ENCODE measurements at places on chromosomes 16 and 17. TPM values are rescaled to one million over a fixed set of nuclear protein-coding genes. Genes with fewer than 3 reads are reported as not detected.
A peak's percentile ranks its signal among the peaks of the same experiment; 100 is the strongest.

DNA sequence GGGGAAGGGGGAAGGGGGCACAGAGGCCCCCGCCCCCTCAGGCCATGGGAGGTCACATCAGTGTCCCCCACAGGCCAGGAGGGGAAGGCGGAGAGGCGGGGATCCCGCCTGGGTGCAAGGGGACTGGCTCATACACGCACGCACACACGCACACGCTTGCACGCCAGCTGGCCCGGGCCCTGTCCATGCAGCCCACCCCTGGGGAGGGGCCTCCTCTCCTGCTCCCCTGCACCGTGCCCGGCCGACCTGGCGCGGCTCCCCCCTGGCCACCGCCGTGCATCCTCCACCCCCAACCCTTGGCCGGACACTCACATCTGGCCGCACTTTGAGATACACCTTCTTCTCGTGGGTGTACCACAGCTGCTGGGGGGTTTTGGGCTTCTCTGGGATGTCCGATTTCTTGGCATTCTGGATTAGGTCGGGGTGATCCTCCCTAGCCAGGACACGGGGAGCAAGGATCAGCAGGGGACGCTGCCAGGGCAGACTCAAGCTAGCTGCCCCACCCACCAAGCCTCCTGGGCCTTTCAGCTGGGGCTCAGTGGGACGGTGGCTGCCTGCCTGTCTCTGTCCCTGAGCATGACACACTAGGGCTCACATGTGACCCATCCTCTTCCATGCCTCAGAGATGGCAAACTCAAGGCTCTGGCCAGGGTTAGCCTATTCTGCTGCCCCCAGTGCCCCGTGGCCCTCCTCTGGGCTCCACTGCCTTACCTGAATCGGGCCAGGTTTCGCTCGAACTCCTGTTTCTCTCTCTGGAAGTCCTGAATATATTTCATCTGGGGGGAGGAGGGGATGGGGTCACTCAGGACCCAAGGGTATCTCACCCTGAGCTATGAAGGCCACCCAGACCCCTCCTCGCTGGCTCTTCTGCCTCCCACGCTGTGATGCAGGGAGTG is 6.7 kb downstream of the UBTF start:
- H3K27ac ChIP-seq = no peak overlapping the region
- peaks cover 19% of the 10 kb centered on the region for H3K36me3 ChIP-seq
- DNase-seq = no peak
- H3K4me1 ChIP-seq = peaks cover 4% of the 10 kb centered on the region

The ZSCAN10 gene
- total RNA-seq = not detected

The TMEM114 gene
- total RNA-seq = not detected

DNA sequence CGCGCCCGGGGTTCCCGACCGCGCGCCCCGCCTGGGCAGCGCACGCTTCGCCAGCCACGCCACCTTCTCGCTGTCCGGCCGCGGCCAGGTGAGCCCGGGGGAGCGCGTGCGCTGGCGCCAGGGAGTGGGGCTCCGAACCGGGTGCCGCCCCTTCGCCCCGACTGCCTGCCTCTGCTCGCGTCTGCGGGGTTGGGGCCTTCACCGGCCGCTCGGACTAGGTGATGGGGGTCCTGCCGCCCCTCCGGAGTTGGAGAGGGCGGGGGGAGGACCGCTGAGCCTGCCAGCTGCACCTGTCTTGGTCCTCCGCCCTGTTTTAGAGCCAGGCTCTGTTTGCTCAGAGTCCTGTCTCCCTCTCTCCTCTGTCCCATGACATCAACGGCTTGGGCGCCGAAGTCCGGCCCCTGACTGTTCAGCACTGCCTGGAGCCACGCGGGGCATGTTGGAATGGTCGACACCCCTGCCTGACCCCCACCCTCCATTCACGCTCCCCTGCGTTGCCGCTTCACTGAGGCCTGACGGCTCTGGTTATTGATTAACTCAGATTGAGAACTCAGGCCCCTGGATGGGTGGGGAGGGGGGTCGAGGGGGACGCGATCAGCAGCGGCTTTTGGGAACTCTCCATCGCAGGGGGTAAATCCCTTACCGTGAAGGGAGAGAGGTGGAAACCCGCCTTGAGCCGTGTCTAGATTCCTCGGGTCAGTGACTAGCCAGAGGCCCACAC is 748 bp downstream of the SMTNL2 start:
- peaks cover 3% of the 10 kb centered on the region for H3K4me1 ChIP-seq
- H3K27me3 ChIP-seq = peaks cover 37% of the 10 kb centered on the region
- no peak overlapping the region for H3K27ac ChIP-seq
- peak overlapping the region; percentile 42 for H3K4me3 ChIP-seq
- DNase-seq = no peak

DNA sequence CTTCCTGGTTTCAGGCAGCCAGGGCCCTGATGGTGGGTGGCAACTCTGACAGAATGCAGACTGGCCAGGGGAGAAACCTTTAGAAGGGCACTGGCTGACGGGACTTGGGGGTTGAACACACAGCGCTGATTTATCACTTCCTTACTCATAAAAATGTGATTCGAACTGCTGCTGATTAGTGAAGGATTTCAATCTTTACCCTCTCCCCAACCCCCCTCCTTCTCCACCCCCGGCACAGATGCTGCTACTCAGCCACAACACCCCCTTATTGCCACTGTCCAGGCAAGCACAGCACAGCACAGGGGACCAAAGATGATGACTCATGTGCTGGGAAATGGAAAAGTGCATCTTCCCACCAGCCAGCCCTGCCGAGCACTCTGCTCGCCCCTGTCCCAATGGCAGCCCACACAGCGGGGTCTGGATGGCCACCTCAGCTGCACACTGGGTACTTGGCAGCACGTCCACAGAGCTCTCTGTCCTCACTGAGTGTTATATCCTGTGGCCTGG is 70.1 kb downstream of the SMG6 start:
- no peak for DNase-seq
- H3K36me3 ChIP-seq = no peaks in the 10 kb centered on the region
- no peak overlapping the region for H3K4me3 ChIP-seq
- H3K4me1 ChIP-seq = no peaks in the 10 kb centered on the region
- no peaks in the 10 kb centered on the region for H3K27me3 ChIP-seq

GRCh38 chr17:35906926-35907637 is 23.5 kb downstream of the RDM1 start:
- no peaks in the 10 kb centered on the region for H3K27me3 ChIP-seq
- H3K27ac ChIP-seq = no peak overlapping the region
- no peaks in the 10 kb centered on the region for H3K36me3 ChIP-seq
- no peaks in the 10 kb centered on the region for H3K4me1 ChIP-seq

GRCh38 chr16:4937782-4938682 is 1.1 kb upstream of the PPL start:
- no peak overlapping the region for H3K4me3 ChIP-seq
- peak; percentile 60 for DNase-seq
- no peaks in the 10 kb centered on the region for H3K27me3 ChIP-seq
- peak overlapping the region; percentile 81 for H3K27ac ChIP-seq
- no peaks in the 10 kb centered on the region for H3K4me1 ChIP-seq

The MYH3 gene
- total RNA-seq = 1.3 TPM

- no peaks in the 10 kb centered on the region for H3K27me3 ChIP-seq
- no peak for DNase-seq
- H3K27ac ChIP-seq = no peak overlapping the region
- H3K4me1 ChIP-seq = no peaks in the 10 kb centered on the region
- no peaks in the 10 kb centered on the region for H3K36me3 ChIP-seq
Observed at GRCh38 chr17:64017381-64017980, 3.0 kb downstream of the ICAM2 start.

The RIPOR1 gene
- 14.4 TPM for total RNA-seq

DNA sequence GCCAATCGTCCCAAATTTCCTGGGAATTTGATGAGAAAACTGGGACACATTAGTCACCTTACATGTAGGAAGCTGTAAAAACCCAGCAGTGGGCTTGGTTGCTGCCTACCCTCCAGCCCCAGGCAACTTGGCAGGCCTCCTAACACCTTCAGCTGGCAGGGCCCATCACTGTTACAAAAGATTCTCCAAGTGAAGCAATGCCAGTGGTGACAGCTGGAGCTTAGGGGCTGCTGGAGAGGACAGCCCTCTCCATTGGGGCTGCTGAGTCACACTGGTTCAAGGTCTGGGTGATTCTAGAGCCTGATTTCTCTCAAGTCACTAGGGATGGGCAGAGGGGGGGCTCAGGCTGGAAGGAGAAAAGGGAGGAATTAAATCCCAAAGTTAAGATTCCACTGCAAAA is 180.6 kb downstream of the COPRS start:
- no peaks in the 10 kb centered on the region for H3K4me1 ChIP-seq
- H3K27me3 ChIP-seq = no peaks in the 10 kb centered on the region
- no peak overlapping the region for H3K27ac ChIP-seq
- DNase-seq = no peak
- no peak overlapping the region for H3K4me3 ChIP-seq
- H3K36me3 ChIP-seq = no peaks in the 10 kb centered on the region

DNA sequence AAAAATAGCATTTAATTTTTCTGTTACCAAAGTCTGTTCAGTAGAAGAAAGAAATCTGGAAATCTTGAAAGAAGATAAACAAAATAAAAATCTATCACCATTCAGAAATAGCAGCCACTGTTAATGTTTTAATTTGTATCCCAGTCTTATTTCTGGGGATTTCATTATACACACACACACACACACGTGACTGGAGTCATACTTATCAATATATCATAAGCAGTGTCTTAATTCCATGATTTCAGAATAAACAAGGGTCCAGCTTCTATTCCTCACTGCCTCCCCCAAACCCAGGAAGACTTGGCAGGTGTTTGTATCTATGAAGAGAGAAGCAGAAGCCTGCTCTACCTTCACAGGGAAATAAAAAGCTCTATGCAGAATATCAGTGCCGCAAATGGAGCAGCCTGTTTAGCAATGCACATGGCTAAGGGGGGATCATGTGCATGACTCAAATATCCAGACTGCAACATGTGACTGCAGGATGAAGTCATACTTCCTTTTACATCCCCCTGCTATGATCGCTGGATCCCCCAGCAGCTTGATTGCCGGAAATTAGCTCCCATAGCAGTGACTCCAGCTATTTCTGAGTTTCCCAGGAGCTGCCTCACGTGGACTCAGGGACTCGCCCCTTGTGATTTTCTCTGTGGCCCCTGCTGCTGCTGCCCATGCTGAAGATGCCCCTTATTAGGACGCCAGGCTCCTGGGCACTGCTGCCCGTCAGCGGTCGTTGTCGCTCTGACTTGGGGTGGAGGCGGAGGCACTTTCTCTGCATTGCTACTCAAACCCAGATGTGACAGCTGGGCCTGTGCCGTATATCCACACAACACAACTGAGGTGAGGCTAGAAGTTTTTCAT is 341.0 kb downstream of the CPPED1 start:
- H3K4me1 ChIP-seq = no peaks in the 10 kb centered on the region
- H3K4me3 ChIP-seq = no peak overlapping the region
- DNase-seq = no peak
- H3K27ac ChIP-seq = no peak overlapping the region

The HS3ST3A1 gene
- 0.91 TPM for total RNA-seq

The HBA1 gene
- 50.3 TPM for total RNA-seq

The EIF3CL gene
- total RNA-seq = not detected

DNA sequence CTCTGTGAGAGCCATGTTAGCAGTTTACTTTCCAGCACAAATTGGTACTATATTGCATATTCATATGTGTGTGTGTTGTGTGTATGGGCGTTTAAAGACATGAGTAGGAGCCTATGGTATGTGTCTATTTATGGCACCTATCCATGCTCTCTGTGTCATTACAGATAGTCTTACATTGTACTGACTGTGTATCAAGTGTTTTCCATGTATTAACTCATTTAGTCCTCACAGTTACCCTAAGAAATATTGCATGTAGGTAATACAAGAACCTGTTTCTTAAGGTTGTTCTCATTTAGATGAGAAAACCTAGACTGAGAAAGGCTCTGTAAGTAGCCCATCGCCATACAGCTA is 1.6 kb downstream of the ALG1 start:
- no peak for DNase-seq
- peaks cover 5% of the 10 kb centered on the region for H3K4me1 ChIP-seq
- H3K27me3 ChIP-seq = no peaks in the 10 kb centered on the region
- no peaks in the 10 kb centered on the region for H3K36me3 ChIP-seq
- H3K27ac ChIP-seq = no peak overlapping the region

DNA sequence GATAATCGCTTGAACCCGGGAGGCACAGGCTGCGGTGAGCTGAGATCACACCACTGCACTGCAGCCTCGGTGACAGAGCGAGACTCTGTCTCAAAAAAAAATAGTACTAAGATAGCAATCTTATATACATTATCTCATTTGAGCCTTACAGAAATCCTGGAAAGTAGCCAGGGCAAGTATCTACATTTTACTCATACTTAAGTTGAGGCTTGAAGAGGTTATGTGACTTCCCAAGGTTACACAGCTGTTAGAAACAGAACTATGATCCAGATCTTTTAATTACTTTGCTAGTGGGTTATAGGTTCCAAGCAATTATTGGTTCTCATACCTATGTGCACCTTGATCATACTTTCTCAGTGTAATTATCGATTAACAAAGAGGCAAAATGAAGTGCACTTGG is 15.4 kb downstream of the C17orf78 start:
- no peak overlapping the region for H3K4me3 ChIP-seq
- no peak for DNase-seq
- H3K36me3 ChIP-seq = no peaks in the 10 kb centered on the region
- H3K27ac ChIP-seq = no peak overlapping the region

DNA sequence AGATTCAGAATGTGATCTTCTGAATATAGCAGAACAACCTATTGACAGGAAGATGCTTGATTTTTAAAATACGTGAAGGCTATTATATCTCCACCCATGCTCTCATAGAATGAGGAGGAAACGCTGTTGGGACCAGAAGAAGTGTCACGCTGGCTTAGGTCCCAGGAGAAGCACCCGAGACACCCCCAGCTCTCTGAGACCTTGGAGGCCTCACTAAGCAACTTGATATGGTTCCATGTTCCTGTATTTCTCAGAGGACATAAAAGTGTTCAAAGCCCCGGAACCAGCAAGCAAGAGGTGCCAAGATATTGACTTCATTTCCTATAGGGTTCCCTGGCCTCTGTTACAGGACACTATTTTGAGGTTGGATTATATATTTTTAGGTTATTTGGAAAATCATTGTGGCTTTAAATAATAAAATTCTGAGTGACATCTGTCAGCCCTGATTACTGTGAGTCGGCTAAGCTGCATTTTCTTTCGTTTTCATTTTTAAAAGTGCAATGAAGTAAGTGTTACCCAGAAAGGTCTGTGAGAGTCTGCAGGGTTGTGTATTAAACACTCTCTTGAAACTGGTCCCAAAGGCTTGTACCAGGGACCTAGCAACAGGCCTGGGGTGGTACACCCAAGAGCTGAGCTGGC is 400.0 kb downstream of the SOX9 start:
- no peaks in the 10 kb centered on the region for H3K36me3 ChIP-seq
- peaks cover 3% of the 10 kb centered on the region for H3K4me1 ChIP-seq
- H3K27me3 ChIP-seq = no peaks in the 10 kb centered on the region
- no peak overlapping the region for H3K4me3 ChIP-seq
- peak overlapping the region; percentile 52 for H3K27ac ChIP-seq

All from colonic mucosa (tissue), 4 donors.